ENCODE measurements at places on chromosomes 2 and 18.

GRCh38 chr2:30683236-30683956 is 123.8 kb downstream of the CAPN13 start:
- no peak for DNase-seq

- no peak for DNase-seq
Observed at GRCh38 chr2:163347982-163348856, 387.6 kb downstream of the FIGN start.

- DNase-seq = no peak
Observed at GRCh38 chr18:28287146-28287545, 110.2 kb upstream of the CDH2 start.

DNA sequence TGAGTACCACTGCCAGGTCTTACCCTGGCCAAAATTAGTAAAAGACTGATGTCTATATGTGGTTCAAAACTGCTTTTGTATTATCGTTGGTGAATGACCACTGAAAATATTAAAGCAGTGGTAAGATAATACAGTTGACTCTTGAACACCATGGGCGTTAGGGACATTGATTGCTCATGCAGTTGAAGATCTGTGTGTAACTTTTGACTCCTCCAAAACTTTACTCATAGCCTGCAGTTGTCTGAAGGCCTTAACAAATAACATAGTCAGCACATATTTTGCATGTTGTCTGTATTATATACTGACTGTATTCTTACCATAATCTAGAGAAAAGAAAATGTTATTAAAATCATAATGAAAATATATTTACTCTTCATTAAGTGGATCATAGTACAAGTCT is 5.8 kb upstream of the ANKRD12 start:
- DNase-seq = no peak

DNA sequence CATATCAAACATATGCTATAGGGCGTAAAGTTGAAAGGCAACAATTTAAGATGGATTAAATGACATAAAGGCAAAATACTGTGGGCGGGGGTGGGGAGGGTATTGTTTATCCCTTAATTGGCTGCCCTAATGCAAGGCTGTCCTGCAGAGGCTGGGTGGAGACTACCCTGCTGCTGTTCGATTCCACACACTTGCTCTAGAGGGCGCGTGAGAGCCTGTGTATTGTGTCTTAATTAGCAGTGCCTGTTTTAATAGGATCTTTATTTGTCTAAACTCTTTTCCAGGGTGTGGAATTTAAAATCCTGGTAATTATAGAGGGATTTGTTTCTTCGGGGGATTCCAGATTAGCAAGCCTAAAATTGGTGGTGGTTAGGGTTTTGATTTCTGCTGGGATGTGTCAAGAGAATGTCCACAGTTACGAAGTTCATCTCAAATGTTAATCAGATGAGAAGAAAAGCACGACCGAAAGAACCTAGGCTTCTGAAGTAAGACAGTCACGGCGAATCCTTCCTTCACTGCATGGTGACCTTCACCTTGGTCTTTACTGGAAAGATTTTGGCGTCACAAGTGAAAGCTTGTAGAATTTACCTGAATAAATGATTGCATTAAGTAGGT is 103.5 kb upstream of the MAP3K20 start:
- DNase-seq = peak; percentile 45
